ENCODE measurements at places on chromosomes 1 and 21.

DNA sequence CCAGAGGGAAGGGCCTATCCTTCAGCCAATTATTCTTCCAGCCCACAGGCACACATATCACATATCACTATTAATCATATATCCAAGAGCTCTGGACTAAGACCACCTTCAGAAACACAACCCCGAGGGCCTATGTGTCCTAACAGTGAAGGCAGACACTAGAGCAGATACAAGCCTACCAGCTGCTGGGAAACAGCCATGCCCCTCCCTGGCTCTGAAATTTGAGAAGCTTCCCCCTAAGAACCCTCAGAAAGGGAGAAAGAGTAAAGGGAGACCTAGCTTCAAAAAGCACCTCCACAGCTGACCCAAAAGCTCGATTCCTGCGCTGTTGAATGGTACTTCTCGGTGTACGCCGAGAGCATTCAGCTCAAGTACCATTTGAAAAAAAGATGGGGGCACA, 17.4 kb downstream of the CNN3 start:
- no peak for DNase-seq

GRCh38 chr21:34701726-34702125, 32.9 kb downstream of the CLIC6 start:
- DNase-seq: no peak

GRCh38 chr1:54298284-54299033, 98.5 kb downstream of the MRPL37 start:
- DNase-seq: no peak

DNA sequence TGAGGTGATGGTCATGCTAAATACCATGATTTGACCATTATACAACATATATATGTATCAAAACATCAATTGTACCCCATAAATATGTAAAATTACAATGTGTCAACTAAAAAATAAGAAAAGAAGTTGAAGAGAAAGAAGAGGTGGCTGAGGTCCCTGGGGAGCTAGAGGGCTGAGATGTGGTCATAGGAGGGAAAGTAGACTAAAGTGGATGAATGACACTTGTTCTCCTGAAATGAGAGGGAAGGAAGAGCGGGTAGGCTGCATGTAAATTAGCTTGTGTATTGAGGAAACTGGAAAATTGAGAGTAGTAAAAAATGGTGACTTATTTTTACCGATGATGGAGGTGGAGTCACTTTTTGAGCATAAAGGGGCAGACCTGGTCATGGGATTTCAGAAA, 117.0 kb downstream of the ST6GALNAC3 start:
- DNase-seq: no peak

Measured in retinal pigment epithelial cell (primary cell).